ENCODE measurements at places on chromosomes 7 and 10.

DNA sequence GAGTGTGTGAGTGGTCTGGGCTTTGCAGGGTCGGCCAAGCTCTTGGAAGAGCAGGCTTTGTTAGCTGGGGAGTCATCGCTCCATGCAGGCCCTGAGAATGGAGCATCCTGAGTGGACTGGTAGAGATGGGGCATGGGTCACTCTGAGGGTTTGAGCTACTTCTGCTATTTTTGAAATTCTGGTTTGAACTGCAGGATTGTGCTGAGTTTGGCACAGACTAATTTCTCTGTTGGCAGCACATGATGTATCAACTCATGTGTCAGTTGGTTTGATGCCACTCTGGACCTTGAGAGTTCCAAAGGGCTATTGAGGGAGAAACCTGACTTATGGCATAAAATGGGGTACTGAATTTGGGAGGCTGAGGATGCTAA is 56.3 kb downstream of the LRMDA start:
- no peak for DNase-seq

GRCh38 chr10:28090506-28090905 is 91.6 kb upstream of the ODAD2 start:
- no peak for DNase-seq

GRCh38 chr10:83691791-83692596 is 447.3 kb upstream of the GHITM start:
- no peak for DNase-seq

DNA sequence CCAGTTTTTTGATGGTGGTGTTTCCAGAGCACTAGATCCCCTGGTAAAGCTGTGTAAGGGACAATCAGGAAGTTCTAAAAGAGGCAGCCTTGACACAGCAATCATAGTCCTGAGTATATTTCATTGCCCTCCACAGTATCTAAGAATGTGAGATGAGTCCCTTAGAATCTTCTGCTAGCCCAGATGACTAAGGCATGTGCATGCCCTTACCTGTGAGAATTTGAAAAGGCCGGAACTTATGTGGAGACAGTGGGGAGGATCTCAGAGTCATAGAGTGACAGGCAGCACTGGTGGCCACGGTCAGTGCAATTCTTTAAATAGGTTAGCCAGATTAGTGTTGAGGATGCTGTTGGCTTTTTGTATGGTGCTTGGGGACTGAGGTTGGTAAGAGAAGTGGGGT is 361.4 kb upstream of the VSTM2A start:
- no peak for DNase-seq

DNA sequence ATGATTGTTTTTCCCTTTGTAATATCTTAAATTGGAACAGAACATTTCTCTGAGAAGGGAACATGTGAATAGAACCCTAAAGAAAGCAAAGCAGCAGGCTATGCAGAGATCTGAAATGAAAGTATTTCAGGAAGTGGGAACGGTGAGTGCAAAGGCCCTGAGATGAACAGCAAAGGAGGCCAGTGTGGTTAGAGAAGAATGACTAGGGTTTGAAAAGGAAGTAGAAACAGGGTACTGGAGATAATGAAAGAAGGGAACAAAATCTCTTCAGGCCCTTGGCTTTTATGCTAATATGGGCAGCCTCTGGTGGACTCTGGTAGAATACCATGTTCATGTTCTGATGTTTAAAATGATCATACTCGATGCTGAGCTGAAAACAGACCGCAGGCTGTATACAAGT is 22.2 kb downstream of the ARHGAP21 start:
- DNase-seq: no peak

DNA sequence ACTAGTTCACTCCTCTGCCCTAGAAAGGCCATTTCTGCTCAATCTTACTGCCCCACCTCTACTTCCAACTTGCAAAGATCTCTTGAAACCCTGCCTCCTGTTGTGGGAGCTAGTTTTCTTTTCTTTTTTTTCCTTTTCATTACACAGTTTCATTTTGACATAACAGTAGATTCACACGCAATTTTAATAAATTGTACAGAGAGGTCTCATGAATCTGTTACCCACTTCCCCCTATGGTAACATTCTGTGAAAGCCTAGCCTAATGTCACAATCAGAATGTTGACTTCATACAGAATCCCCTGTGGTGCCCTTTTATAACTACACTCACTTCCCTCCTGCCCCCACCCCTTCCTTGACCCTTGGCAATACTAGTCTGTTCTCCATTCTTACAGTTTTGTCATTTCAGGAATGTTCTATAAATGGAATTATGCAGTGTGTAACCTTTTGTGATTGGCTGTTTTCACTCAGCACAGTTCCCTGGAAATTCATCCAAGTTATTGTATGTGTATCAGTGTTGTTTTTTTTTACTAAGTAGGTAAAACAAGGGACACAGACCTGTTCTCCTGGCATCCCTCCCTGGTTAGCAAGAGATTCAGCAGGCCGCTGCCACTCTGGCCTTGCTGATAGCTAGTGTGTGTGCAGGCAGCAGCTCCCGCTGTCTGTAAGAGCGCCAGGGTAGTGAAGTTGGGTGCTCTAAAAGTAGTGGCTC is 21.5 kb downstream of the CHST3 start:
- no peak for DNase-seq

All from immature natural killer cell (primary cell).